Mucosa of gallbladder (tissue), 1 donor: ENCODE measurements at places on chromosomes 1 and 21. TPM values are rescaled to one million over a fixed set of nuclear protein-coding genes. Genes with fewer than 3 reads are reported as not detected.

Gene FAM72A
- 2.0 TPM for total RNA-seq

Gene PLEKHA6
- 115 TPM for total RNA-seq

Gene OVAAL
- not detected for total RNA-seq

Gene GBP7
- total RNA-seq = not detected

Gene KIF2C
- total RNA-seq = 1.6 TPM

Gene GADD45A
- total RNA-seq = 60.9 TPM

Gene PLA2G2D
- total RNA-seq = not detected

Gene PLD5
- 0.06 TPM for total RNA-seq

Gene LRRC38
- not detected for total RNA-seq

Gene LCE1A
- total RNA-seq = not detected

- DNase-seq = no peak
Measured at GRCh38 chr1:36208978-36209703, 15.1 kb upstream of the THRAP3 start.

- DNase-seq = no peak
Measured at GRCh38 chr1:159509440-159510228, 26.2 kb downstream of the OR10J5 start.

DNA sequence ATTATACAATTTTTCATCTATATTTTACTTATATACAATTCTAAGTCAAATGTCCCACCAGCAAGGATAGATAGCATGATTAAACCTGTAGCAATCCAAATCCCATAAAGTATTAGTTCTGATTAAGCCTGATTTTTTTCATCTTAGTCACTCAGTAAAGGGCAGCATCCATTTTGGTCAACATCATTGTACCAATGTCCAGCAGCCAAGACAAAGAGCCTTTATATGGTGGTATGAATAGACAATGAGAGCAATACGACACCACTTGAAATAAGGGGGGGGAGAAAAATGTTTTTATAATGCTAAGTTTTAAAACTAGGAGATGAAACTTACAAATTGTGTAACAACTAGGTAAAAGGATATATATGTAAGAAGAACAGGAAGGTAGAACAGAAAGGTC lies 7.4 kb downstream of the ZNF644 start:
- no peak for DNase-seq

- DNase-seq = no peak
Measured at GRCh38 chr1:86365896-86366295, 30.2 kb downstream of the ODF2L start.

- peak; percentile 89 for DNase-seq
Measured at GRCh38 chr1:184590163-184590750, 164.4 kb downstream of the EDEM3 start.

DNA sequence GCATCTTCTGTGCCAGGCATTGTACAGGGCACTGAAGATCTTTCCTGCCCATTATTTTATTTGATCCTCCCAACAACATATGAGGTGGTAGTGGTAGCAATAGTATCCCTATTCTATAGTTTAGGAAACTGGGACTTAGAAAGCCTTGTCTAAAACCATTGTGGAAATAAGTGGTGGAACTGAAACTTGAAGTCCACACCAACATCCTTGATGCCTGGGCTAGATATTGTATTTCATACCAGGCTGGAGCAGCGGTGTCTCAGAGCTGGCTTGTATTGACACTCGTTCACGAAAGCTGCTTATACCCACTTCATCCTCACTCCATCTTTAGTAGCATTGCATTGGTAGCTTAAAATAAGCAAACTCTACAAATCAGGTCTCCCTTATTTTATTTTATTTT lies 9.7 kb upstream of the CTSS start:
- DNase-seq = no peak

GRCh38 chr1:71625004-71625403 lies 544.2 kb upstream of the ZRANB2 start:
- no peak for DNase-seq

DNA sequence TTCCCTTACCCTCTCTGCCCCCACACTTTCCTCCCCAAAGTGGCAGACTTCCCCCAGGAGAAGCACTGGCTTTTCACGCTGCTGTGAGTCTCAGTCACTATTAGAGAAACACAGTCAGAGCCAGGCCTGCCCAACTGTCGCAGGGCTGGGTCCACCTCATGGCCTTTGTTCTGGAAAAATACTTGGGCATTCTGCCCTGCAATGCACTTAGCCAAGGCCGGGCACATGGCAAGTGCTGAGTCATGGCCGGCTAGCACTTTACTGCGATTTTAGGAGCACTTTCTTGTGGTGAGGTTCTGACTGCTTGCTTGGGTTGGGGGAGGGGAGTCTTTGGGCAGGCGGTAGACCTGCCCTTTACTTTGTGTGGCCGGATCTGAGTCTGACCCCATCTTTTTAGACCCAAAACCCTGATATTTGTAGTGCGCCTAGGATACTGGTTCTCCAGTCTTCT lies 7.7 kb downstream of the EPHX1 start:
- DNase-seq = peak; percentile 90

GRCh38 chr1:179046808-179047635 lies 21.3 kb downstream of the FAM20B start:
- no peak for DNase-seq

GRCh38 chr1:179875596-179876299 lies 1.9 kb downstream of the TOR1AIP2 start:
- DNase-seq = no peak

- DNase-seq = no peak
Measured at GRCh38 chr21:43204638-43205037, 35.8 kb downstream of the CRYAA start.

- DNase-seq = no peak
Measured at GRCh38 chr1:203684094-203684493, 57.5 kb downstream of the ATP2B4 start.

- DNase-seq = no peak
Measured at GRCh38 chr1:3323796-3324703, 130.4 kb upstream of the ARHGEF16 start.
